ENCODE measurements at places on chromosomes 11 and 22.

DNA sequence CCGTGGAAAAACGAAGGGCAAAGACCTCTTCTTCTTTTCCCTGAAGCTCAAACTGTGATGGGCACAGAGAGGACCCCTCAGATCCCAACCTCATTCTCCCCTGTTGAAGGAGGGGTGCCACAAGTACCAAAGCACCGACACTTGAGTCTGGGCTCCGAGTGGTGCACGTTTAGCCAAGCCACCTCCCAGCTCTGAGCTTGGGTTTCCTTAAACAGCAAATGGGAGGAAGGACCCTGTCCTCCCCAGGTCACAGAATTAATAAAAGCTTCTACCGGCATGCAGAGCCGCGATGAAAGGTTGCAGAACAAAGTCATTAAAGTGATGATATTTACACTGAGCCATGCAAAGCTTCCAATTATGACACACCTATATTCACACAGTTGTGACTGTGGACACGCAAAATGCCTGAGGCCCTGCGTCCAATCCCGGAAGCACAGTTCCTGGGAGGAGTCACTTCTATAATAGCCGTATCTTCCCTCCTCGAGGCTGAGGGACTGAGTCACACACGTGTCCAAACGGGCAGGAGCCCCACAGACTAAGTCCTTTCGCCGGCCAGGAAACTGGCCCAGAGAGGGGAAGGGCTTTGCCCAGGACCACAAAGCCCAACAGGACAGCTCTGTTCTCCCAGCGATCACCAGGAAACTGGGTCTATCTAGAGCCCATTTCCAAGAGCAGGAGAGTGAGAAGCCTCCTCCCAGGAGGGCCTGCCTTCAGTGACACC is 922 bp upstream of the CSNK1E start:
- peak; percentile 97 for DNase-seq

GRCh38 chr22:23574371-23574811 is 5.7 kb downstream of the IGLL1 start:
- DNase-seq, result no peak

- no peak for DNase-seq
These were observed 1174.4 kb downstream of the BRD1 start for GRCh38 chr22:48653306-48653705.

DNA sequence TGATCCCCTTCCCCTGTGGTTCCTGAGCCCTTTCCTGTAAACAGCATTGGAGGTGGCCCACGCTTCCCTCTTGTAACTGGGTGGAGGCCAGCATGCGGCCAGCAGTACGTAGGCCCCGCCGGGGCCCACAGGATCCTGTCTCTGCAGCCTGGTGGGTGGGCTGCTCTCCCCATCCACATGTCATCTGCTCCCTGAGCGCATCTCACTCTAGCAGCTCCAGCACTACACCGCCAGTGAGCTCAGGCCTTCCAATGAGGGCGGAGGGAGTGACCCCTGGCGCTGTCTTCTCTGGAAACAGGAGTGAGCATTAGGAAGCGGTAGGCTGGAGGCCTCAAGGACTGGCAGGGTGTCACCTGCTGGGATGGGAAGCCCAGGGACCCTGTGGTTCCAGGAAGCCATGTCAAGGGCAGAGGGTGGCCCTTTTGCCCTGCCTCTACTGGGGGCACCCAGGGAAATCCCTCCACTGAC is 363.9 kb downstream of the TBC1D22A start:
- DNase-seq, result no peak

DNA sequence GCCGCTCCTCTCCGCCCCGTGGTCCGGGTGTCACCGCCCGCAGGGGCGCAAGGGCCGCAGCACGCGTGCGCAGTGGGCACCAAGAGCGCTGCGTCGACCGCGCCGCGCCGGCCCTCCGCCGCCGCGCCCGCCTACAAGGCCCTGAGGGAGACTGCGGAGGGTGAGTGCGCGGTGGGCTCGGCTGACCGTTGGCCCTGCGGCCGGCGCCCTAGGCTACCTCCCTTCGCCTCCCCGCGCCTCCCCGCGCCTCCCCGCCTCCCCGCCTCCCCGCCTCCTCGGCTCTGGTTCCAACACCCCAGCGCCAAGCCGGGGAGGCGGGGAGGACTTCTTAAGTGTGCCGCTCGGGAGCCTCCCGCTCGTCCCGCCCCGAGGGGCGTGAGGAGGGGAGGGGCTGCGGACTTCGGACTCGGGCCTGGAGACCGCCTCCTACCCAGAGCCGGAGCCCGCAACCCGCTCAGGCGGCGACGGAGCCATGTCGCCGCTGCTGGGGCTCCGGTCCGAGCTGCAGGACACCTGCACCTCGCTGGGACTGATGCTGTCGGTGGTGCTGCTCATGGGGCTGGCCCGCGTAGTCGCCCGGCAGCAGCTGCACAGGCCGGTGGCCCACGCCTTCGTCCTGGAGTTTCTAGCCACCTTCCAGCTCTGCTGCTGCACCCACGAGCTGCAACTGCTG is at the start of gene AQP11:
Gene AQP11 (plus strand): TSS at position 433 of the 673 bp plus-strand sequence. CDS start 40 bp downstream, at position 473.
- peak; percentile 85 for DNase-seq

GRCh38 chr11:36015799-36016198 is 71.9 kb downstream of the LDLRAD3 start:
- DNase-seq, result no peak

DNA sequence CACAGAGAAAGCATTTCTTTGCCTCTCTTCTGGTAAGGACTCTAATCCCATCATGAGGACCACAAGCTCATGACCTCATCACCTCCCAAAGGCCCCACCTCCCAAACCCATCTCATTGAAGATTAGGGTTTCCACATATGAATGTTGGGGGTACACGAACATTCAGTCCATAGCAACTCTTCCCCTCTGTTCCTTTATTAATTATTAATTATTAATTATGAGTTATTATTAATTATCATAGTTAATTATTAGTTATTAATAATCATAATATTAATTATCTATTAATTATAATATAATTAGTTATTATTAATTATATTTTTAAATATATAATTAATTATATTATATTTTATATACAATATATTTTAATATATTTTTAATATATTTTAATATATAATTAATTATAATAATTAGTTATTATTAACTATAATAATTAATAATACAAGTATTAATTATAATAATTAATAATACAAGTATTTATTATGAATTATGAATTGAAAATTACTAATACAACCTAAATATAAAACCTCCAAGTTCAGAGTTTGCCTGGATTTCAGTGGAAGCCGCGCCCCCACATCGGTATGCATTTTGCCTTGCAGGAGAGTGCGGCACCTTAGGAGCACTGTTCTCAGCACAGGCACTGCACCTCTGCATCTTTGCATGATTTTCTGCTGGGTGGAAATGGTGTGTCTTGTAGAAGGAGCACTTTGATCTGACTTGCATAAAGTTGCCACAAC is 128.0 kb upstream of the FGF3 start:
- no peak for DNase-seq

GRCh38 chr11:30109774-30110173 is 92.9 kb upstream of the KCNA4 start:
- no peak for DNase-seq

DNA sequence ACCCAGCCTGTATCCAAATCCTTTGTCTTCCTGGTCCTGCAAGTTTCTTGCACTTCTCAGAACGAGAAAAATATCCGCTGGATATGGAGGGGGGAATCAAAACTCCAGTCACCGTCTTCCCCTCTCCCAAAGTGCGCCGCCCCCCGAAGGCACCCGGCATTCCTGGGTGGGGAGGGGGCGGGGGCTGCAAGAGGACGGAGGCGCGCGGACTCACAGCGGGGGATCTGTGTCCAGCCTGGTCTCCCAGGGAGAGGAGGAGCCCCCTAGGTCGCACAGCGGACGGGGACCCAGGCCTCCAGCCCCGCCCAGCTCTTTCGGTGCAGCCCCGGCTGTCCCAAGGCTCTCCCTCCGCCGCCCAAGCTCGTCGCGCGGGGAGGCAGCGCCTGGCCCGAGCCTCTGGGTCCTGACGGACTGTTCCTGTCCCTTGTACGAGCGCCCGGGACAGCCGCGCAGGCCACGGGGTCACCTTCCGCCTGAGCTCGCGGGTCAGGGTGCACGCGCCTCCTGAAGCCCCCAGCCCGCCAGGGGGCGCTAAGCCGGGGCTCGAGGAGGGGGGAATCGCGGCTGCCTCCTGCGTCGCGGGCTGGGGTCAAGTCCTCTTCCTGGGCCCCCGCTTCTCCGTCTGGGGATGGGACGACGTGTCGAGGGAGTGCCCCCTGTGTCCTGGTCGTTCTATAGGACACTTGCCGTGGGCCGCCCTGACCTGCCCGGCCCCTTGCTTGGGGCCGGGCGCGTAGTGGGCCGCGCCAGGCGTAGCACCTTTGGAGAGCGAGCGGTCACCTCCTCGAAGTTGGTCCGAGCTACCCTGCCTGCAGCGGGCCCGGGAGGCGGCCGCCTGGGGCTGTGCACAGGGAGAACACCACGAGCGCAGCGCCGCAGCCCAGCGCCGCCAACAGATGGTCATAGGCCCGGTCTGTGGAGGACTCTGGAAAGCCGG is 2.4 kb upstream of the WNT11 start:
- peak; percentile 40 for DNase-seq

DNA sequence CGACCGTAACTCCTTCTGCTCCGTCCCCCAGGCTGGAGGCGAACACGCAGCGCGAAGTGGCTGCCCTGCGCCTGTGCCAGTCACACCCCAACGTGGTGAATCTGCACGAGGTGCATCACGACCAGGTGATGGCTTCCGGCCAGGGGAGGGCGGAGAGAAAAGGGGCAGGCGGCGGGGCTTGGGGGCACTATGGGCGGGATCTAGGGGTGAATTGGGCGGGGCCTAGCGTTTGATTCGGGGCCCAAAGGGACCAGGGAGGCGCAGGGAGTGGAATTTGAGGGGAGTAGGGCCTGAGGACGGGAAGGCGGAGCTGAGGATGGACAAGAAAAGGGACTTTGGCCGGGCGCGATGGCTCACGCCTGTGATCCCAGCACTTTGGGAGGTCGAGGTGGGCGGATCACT is 9.7 kb downstream of the RPS6KA4 start:
- no peak for DNase-seq

DNA sequence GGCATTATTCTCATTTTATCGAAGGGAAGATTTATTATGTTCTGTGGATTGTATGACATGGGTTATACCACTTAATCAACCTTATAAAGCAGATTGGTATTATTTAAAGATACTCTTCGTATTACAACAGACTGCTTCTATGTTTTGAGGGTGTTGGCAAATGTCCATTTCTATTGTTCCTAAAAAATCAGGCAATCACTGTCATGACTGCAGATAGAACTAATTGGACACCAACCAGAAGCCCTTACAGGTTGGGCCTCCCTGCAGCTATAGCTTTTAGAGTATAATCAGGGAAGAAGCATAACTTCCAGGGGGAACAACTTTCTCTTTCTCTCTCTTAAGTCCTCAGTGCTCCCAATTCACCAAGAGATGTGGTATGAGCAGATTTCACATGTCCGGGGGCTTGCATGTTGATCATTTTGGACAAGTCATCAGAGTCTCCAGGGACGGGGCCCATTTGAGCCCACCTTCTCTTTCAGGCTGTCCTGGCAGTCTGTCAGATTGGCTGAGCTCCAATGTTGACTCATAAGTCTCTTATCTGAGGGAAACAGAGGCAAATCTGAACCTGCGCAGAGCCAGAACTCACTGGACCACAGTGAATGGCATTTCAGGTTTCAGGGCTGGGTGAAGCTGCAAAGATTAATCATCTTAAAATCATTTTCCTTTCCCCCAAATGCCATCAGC is 264.0 kb upstream of the CCDC90B start:
- DNase-seq, result no peak

GRCh38 chr11:127789927-127790326 is 789.4 kb upstream of the KIRREL3 start:
- peak; percentile 5 for DNase-seq

DNA sequence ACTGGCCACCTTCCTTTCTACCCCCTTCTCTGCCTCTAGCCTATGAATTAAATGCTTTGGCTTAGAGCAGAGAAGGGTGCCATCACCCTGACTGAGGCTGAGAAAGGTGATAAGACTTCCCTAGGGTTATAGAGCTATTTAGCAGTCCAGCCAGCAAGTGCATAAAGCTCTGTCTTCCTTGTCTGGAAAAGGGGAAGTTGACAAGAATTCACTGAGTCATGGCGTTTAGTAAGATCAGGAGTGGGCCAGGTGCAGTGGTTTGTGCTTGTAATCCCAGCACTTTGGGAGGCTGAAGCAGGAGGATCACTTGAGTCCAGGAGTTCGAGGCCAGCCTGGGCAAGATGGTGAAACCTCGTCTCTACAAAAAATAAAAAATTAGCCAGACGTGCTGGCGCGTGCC is 63.1 kb downstream of the LHFPL7 start:
- DNase-seq, result no peak

- no peak for DNase-seq
These were observed 300.9 kb downstream of the NTM start for GRCh38 chr11:131671320-131671719.

Data from EH (cell line).